ENCODE measurements at places on chromosomes 6 and 20.

DNA sequence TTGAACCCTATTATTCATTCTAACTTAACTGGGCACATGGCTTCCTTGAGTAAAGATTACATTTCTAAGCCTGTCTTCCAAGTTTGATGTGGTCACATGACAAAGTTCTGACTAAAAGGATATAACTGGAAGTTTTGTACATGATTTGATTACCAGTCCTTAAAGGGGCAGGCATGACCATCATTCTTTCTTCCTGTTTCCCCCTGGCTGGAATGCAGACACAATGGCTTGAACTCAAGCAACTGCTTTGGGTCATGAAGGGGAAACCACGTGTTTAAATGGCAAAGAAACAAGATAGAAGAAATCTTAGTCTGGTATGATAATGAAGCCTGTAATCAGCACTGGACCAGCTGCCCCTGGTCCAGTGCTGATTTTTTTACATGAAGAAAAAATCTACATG, 15.6 kb upstream of the SHLD1 start:
- H3K27me3 ChIP-seq, result no peaks in the 10 kb centered on the region
- H3K27ac ChIP-seq, result no peak overlapping the region
- H3K36me3 ChIP-seq, result no peaks in the 10 kb centered on the region
- no peak for DNase-seq
- H3K4me3 ChIP-seq, result no peak overlapping the region

DNA sequence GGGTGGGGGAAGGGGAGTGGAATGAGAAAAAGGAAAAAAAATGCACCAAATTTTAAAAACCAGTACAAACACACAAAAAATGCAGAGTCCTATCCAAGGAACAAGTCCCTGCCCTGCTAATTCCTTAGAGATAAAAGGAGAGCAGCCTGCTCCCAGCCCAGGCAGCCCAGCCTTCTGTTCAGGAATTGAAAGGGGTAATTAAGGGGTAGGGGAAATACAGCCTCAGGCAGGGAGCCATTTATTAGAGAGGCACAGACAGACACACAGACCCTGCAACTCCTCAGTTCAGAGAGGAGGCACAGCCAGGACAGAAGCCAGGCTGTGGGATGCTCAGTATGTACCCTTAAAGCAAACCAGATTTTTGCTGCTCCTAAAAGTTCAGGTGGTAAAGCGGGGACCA, 137.2 kb downstream of the EYA2 start:
- H3K4me1 ChIP-seq, result peaks cover 7% of the 10 kb centered on the region
- peaks cover 3% of the 10 kb centered on the region for H3K27me3 ChIP-seq
- H3K4me3 ChIP-seq, result no peak overlapping the region
- no peak for DNase-seq
- no peak overlapping the region for H3K27ac ChIP-seq

GRCh38 chr20:63692436-63693082, 3.9 kb upstream of the TNFRSF6B start:
- H3K4me3 ChIP-seq, result no peak overlapping the region
- H3K27me3 ChIP-seq, result no peaks in the 10 kb centered on the region
- no peaks in the 10 kb centered on the region for H3K4me1 ChIP-seq
- peaks cover 2% of the 10 kb centered on the region for H3K36me3 ChIP-seq
- DNase-seq, result peak; percentile 47
- H3K27ac ChIP-seq, result no peak overlapping the region

- no peaks in the 10 kb centered on the region for H3K4me1 ChIP-seq
- H3K27me3 ChIP-seq, result no peaks in the 10 kb centered on the region
These were observed 175.7 kb downstream of the LINC00237 start for GRCh38 chr20:20930500-20930899.

GRCh38 chr20:36872852-36873251, 3.1 kb upstream of the TLDC2 start:
- H3K4me3 ChIP-seq, result no peak overlapping the region
- no peak for DNase-seq
- no peaks in the 10 kb centered on the region for H3K36me3 ChIP-seq
- H3K27ac ChIP-seq, result no peak overlapping the region

DNA sequence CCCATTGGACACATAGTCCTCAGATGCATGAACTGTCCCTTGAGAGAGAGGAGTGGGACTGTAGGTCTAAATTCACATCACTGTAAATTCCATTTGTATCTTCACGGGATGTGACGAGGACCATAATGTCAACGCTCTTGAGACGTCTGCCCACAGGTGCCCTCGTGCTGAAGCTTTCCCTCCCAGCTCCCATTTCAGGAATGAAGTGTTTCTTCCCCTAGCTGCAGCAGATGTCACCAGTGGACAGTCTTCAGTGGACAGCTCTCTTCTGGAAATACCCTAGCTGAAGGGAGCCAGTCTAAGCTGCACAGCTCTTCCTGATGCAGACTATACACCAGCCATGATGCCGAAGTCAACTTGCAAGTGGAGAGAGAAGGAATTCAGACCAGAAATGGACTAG, 217.4 kb upstream of the ECI2 start:
- no peaks in the 10 kb centered on the region for H3K36me3 ChIP-seq
- no peak for DNase-seq
- peaks cover 16% of the 10 kb centered on the region for H3K4me1 ChIP-seq

DNA sequence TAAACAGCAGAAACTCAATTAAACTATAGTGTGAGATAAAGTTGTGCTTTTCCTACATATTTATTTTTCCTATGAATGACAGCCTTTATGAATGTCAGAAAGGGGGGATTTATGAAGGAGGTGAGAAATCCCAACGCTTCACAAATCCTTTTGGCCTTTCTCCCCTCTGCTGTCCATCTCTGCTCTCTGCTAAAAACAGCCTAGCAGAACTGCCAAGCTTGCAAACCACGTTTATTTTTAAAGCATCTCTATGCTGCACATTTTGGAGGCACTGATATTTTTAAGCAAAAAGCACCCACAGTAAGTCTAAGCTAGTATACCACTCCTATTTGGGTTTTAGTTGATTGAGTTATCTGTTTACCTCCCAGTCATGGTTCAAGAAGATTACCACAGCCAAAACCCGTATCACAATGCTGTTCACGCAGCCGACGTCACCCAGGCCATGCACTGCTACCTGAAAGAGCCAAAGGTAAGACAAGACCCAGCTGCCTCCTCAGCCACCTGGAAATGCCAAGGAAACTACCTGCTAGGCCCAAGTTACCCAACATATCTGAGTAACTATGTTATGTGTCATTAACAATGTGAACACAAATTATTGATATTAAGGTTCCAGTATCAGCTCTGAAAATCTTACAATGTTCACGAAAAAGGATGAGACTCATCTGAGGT, 96.3 kb downstream of the MTFR2 start:
- DNase-seq, result no peak
- H3K36me3 ChIP-seq, result no peaks in the 10 kb centered on the region
- no peak overlapping the region for H3K27ac ChIP-seq
- peaks cover 6% of the 10 kb centered on the region for H3K4me1 ChIP-seq

DNA sequence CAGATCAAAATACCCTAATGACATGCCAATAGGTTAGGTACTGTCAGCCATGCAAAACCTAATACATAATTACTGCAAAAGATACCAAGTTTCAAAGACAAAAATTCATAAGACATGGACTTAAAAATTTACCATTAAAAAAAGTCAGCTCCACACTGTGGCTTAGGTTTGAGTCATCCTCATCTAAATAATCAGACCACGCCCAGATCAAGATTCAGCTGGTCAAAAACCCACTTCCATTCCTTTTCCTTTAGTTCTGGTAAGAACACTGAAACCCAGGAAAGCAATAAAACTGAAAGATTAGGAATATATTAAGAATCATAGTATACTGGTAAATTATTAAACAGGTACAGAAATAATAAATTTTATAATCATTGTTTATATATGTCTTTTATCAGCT, 81.0 kb upstream of the ASF1A start:
- H3K4me1 ChIP-seq, result no peaks in the 10 kb centered on the region
- H3K36me3 ChIP-seq, result peaks cover 6% of the 10 kb centered on the region
- DNase-seq, result no peak
- H3K27ac ChIP-seq, result no peak overlapping the region

GRCh38 chr6:170393807-170394399, 87.3 kb downstream of the FAM120B start:
- H3K4me1 ChIP-seq, result no peaks in the 10 kb centered on the region
- no peaks in the 10 kb centered on the region for H3K27me3 ChIP-seq
- peaks cover 23% of the 10 kb centered on the region for H3K36me3 ChIP-seq
- no peak for DNase-seq

DNA sequence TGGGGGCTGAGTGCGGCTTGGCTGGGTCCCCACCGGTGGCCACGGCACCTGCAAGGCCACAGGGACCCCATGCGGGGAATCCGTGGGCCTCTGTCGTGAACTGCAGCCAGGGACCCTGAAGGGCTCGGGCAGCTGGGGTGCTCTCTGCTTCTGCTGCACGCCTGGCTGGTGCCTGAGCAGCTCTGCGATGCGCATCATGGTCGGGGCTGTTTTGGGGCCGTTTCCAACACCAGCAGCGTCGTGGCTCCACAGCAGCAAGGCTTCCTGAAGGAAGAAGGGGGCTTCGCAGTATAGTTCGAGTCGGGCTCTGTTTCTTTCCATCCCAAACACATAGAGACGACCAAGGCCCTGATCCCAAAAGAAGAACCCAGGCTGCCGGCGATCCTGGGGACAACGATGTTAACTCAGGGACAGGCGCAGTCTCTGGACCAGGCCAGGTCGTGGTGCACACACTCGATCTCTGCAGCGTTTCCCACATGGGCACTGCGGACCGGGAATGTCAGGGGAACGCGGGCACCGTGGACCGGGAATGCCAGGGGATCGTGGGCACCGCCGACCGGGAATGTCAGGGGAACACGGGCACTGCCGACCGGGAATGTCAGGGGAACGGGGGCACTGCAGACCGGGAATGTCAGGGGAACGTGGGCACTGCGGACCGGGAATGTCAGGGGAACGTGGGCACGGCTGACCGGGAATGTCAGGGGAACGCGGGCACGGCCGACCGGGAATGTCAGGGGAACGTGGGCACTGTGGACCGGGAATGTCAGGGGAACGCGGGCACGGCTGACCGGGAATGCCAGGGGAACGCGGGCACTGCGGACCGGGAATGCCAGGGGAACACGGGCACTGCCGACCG, 36.8 kb upstream of the BHLHE23 start:
- H3K36me3 ChIP-seq, result no peaks in the 10 kb centered on the region
- no peak overlapping the region for H3K27ac ChIP-seq
- no peaks in the 10 kb centered on the region for H3K27me3 ChIP-seq

- H3K27me3 ChIP-seq, result no peaks in the 10 kb centered on the region
- H3K4me1 ChIP-seq, result no peaks in the 10 kb centered on the region
- H3K27ac ChIP-seq, result no peak overlapping the region
- no peak for DNase-seq
These were observed 204.2 kb downstream of the TBC1D7 start for GRCh38 chr6:13124131-13124530.

GRCh38 chr20:62298577-62299249, 4.1 kb upstream of the ADRM1 start:
- no peaks in the 10 kb centered on the region for H3K36me3 ChIP-seq
- no peaks in the 10 kb centered on the region for H3K4me1 ChIP-seq
- no peaks in the 10 kb centered on the region for H3K27me3 ChIP-seq

DNA sequence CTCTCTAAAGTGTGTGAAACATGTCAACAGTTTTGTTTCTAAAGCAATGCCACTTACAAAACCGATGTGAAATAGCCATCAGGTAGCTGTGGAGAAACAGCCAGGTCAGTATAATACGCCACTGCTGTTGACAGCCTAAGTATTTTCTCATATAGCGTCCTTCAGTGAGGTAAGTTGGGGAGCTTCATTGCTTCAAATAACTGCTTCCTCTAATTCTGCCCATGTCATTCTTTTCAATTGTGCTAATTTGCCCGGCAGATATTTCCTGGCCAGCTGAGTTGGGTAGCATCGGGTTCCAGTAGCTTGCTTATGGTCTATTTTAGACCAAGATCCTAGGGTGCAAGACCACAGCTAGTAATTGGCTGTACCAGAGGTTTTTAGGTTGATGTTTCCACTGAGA, 2.1 kb upstream of the ARMC2 start:
- H3K27ac ChIP-seq, result no peak overlapping the region
- no peaks in the 10 kb centered on the region for H3K36me3 ChIP-seq
- no peak overlapping the region for H3K4me3 ChIP-seq
- no peak for DNase-seq
- H3K4me1 ChIP-seq, result peaks cover 25% of the 10 kb centered on the region

DNA sequence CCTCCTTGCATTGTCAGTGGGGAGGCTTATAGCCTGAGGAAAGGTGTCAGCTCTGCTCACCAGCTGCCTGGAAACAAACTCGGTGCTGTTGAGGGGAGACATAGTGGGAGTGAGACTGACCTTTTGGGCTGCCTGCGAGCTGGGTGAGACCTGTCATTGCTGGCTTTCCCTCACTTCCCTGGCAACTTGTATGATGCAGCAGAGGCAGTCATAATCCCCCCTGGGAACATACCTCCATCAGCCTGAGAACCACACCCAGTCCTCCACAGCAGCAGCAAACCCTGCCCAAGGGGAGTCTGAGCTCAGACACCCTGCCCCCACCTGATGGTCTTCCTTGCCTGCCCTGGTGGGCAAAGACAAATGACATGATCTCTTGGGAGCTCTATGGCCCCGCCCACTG, 521.2 kb upstream of the IMPG1 start:
- H3K4me1 ChIP-seq, result no peaks in the 10 kb centered on the region
- DNase-seq, result no peak
- H3K27me3 ChIP-seq, result no peaks in the 10 kb centered on the region

DNA sequence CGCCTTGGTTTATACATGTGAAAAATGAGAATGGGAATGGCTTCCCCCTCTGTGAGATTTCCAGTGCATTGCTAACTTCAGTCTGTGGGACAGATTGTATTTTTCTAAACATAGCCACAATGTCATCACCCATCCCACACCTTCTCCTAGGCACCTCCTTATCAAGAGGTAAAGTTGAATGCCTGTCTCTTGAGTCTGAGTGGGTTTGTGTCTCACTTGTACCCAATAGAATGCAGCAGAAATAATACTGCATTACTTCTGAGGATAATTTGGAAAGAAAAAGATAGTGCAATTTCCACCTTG, 27.9 kb downstream of the RIN2 start:
- no peaks in the 10 kb centered on the region for H3K36me3 ChIP-seq
- no peak for DNase-seq
- peaks cover 13% of the 10 kb centered on the region for H3K4me1 ChIP-seq

DNA sequence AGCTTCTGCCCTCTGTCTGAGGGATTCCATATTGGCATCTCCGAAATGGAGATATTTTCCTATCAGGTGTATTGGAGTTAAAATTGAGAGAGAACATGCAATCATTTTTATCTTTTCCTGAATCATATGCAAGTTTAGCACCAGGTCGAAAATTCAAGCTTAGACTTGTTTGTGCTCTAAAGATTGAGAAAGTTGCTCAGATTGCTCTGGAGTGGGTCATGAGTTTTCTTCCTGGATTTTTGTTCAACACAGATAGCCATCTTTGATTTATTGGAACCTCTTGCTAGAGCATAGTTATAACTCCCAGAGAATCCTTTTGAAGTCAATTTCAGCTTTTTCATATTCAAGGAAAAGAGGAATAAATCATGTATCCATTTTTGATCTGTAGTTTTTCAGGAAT, 373.5 kb upstream of the FLRT3 start:
- no peak for DNase-seq
- H3K27me3 ChIP-seq, result no peaks in the 10 kb centered on the region
- no peaks in the 10 kb centered on the region for H3K36me3 ChIP-seq
- no peak overlapping the region for H3K27ac ChIP-seq
- H3K4me1 ChIP-seq, result peaks cover 6% of the 10 kb centered on the region

GRCh38 chr20:4820806-4821518, 99.3 kb downstream of the PRND start:
- DNase-seq, result peak; percentile 62
- no peaks in the 10 kb centered on the region for H3K36me3 ChIP-seq
- H3K27ac ChIP-seq, result peak overlapping the region; percentile 45
- no peak overlapping the region for H3K4me3 ChIP-seq
- no peaks in the 10 kb centered on the region for H3K27me3 ChIP-seq
- peaks cover 31% of the 10 kb centered on the region for H3K4me1 ChIP-seq

Data from lung (tissue), 17 donors.